ENCODE measurements at places on chromosomes 11 and 22.

DNA sequence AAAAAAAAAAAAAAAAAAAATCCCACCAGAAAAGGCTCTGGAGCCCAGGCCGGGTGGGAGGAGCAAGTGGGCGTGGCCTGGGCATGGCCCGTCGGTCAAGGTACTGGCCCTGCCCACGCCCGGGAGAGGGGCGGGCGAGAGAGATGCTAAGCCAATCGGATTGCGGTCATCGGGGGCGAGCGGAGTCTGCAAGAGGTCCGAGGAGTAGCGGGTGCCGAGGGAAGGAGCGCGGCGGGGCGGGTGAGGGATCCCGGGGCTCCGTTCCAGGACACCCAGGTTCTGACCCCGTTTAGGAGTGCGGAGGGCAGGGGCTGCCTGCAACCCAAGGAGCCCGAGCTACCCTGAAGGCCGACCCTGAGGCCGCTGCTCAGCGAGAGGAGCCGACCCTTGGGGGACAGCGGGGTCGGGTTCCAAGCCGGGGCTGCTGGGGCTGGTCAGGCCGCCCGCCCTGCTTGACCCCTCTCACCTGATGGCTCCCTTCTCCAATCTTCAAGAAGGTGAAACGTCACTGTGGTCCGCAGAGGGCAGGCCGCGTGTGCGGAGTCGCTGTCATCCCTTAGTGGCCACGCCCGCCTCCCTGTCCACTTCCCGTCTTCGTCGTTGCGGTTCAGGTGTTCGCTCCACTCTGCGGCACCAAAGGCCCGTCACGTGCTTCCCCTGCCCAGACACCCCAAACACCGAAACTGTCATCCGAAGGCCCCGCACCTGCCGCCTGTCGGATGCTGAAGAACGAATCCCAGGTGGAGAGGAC is 11.1 kb upstream of the TAB1 start:
- DNase-seq = no peak

GRCh38 chr11:126810776-126811175 is 189.8 kb downstream of the KIRREL3 start:
- DNase-seq = peak; percentile 57

- no peak for DNase-seq
Measured at GRCh38 chr22:24751518-24751917, 23.0 kb downstream of the PIWIL3 start.

DNA sequence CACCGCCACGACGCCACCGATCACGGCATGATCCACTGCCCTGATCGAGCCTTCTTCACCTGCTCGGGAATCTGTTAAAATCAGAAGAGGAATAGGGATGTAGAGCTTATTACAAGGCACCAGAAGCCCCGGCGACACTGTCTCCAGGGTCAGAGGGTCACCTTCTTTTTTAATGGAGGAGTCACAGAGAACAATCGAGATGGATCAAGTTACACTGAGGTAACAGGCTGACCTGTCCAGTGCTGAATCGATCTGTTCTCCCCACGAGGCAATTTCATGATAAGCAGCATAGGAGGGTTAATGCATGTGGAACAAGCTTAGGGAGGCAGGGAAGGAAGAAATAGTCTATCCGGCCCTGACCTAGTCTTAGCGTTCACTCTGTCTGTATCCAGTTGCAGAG is 325.5 kb downstream of the CADM1 start:
- DNase-seq = no peak

DNA sequence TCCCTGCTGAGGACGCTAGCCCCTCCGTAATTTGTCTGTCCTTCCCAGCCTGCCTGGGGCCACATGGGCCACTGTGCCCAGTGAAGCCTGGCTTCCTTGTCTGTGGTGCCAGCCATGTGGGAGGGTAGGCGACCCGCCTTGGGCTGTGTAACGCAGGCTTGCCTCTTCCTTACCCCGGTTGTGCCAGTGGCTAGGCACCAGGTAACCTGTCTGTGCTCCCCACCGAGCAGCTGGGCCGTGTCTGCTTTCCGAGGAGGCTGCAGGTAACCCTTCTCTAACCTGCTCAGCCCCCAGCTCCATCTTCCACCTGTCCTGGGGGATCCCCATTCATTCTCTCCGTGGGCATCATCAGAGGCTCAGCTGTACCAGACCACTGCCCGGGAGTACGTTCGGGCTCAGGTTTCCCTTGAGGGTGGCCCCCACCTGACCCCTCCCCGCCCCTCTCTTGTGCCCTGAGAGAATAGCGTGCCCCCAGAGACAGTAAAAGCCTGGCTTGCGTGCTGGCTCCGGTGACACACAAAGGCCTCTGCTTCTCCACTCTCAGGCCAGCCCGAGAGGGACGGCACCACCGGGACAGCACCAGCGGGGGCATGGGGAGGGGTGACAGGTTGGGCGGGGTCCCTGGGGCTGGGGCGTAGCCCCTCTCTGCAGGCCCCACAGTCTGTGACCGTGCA is 79.1 kb downstream of the CDKN1C start:
- DNase-seq = no peak

DNA sequence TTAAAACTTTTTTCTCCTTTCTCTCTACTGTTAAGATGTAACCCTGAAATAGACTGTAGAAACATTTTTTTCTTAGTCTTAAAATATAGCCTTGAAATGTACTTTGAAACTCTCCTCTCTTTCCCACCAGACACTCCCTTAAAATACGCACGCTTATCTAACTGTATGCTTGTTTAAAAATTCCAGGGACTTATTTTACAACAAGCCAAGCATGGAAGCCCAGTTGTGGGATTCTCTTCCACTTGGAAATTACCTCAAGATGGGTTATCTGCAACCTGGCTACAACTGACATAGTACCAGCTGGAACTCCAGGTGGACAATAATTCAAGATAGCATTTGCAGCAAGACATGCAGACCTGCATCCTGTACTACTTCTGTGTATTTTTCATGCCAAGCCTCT is 12.1 kb upstream of the CHORDC1 start:
- DNase-seq = no peak

DNA sequence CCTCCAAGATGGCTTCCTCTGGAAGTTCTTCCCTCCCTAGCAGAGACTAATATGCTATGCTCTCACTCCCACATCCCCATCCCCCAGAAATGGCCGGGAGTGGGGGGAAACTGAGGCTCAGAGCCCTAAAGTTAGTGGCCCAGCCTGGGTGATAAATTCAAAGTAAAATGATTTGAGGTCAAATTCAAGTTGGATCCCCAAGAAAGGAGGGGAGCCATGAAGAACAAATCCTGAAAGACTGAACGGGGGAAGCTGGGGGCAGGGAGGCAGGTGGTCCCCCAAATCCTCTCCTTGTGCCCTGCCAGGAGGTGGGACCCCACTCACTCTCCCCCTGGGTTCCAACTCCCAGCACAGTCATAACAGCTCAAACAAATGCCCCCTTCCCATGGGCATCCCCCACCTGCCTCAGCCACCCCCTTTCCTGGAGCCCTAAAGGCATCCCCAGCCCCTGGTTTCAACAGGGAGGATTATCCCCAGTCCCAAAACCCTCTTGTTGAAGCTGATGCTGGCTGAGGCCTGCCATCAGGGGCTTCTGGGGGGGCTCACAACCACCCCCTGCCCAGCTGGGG is 1.1 kb downstream of the CBX6 start:
- DNase-seq = no peak

DNA sequence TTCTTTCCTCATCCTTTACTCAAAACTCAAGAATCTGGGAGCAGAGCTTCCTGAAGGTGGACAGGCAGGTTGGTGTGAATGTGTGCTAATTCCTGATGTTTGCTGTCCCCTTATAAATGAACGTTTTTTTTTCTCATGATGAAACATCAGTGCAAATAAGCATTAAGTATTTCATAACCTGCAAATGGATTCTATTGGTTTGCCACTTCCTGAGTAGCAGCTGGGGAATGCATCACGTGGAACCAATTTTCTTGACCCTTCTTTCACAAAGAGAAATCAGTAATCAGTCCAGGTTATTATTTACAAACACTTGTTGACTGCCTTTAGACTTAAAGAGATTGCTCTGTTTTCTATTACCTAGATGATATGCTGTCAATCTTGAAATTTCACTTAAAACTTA is 40.1 kb upstream of the SCN3B start:
- DNase-seq = no peak

DNA sequence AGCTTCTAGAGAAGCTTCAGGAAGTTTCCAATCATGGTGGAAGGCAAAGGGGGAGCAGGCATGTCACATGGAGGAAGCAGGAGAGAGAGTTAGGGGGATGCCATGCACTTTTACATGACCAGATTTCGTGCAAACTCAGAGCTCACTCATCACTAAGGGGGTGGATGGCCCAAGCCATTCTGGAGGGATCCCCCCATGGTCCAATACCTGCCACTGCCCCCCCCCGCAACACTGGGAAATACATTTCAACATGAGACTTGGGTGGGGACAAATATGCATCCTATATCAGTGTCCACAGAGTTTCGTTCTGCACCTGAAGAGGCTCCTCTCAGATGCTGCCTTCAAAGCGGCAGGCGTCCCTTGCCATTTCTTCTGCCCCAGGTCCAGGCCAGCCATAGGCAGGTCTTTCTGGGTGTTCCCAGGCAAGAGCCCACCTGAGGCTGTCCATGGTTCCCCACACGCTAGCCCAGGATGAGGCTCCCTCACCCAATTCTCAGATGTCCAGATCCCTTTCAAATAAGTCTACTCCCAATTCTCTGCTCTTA is 1344.3 kb downstream of the TBC1D22A start:
- DNase-seq = no peak

- no peak for DNase-seq
Measured at GRCh38 chr22:29848111-29848510, 10.0 kb upstream of the ASCC2 start.

DNA sequence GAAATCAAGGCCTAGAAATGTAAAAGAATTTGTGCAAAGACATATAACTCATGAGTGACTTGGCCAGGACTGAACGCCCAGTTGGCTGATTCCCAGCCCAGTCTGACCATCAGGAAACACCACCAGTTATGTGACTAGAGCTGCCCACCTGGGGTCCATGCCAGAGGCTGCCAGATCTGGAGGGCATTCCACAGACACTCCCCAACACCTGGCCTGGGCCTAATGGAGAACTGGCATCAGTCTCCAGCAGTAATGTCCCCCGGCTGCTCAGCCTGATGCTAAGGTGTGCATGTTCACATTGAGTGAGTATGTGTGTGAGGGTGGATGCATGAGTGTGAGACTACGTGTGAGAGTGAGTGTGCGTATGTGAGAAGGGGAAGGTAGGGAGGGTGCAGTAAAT is 15.7 kb downstream of the PLAAT3 start:
- no peak for DNase-seq

DNA sequence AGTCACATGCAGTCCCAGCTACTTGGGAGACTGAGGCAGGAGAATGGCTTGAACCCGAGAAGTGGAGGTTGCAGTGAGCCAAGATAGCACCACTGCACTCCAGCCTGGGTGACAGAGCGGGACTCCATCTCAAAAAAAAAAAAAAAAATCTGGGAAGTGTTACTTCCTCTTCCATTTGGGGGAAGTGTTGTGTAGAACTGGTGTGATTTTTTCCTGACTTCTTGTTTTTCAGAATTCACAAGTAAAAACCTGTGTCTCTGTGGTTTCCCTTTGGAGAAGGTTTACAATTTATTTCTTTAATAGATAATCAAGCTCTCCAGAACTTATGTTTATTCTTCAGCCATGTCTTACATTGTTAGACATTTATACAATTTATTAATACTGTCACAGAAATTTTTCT is 396.1 kb downstream of the BRD1 start:
- DNase-seq = no peak

GRCh38 chr11:128482512-128483191 is 104.7 kb downstream of the ETS1 start:
- no peak for DNase-seq

DNA sequence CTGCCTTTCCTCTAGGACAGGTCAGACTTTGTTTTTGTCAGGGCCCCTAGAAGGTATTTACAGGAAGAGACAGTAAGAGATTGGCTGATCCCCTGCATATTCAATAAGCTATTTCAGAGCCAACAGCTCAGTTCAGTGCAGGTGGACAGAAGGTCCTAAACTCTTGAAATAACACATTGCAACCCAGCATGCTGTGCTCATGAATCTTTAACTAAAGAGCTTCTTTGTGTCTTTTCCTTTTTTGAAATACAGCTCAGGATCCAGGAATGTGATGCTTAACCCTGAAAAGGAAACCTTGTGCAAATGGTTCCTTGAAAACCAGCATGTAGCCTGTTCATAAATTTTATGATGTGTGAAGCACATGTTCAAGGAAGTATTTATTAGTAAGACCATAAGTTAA is 43.9 kb downstream of the BBOX1 start:
- DNase-seq = no peak

DNA sequence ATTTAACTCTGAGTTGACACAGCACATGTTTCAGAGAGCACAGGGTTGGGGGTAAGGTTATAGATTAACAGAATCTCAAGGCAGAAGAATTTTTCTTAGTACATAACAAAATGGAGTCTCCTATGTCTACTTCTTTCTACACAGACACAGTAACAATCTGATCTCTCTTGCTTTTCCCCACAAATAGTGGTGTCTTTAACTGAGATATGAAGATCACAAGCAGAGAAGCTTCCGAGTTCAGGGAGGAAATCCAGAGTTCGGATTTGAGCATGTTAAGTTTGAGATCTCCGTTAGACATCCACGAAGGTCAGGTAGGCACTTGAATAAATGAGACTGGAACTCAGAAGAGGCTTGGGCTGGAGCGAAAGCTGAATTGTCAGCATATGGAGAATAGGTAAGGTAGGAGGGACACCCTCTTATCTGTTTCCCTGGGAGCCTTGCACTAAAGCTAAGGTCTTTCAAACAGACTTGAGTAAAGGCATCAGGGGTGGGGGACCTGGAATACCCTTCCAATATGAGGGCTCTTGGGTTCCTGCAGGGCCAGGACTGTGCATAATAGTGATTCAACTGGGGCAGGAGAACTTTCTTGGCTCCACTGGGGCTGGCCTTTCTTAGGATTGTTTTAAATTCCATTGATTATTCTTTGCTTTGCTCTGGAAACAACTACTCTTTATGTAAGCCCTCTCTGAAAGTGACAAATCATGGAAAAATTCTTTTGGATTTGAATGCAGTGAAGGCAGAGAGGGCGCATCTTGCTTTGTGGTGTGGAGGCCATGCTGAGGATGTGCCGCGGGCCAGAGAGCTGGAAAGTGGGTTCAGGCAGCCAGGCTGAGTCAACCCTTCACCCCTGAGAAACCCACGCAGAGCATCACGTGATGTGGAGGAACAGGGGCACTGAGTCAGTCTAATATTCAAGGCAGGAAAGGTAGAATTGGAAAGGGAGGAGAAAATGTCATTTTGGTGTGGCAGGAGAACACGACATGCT is 62.7 kb upstream of the AMPD3 start:
- no peak for DNase-seq

GRCh38 chr11:67347964-67348749 is 5.2 kb downstream of the POLD4 start:
- peak; percentile 44 for DNase-seq

DNA sequence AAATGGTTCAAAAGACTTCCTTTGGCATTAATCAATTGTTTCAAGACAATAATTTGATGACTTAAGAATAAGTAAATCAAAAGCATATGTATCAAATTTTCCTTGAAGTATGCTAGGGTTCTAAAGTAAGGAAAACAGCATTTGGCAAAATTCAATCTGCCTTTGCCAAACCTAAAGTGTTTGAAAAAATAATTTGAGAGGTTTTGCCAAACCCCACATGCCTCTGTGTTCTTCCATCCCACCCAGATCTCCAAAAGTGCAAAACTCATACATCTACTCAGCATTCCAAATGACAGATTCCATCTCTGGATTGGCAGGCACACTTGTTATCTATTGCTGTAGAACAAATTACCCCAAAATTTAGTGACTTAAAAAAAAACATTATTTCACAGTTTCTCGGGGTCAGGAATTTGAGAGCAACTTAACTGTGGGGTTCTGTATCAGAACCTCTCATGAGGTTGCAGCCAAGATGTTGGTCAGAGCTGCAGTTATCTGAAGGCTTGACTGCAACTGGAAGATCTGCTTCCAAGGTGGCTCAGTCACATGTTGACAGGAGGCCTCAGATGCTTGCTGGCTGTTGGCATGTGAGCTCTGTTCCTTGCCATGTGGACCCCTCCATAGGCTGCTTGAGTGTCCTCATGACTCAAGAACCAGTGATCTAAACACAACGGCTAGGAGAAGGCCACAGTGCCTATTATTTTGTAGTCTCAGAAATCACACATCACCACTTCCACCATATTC is 100.6 kb upstream of the ARHGAP42 start:
- no peak for DNase-seq

Measured in NCI-H2171 (cell line).